ENCODE measurements at places on chromosomes 2 and 18.

GRCh38 chr2:211127501-211127900 is 571.1 kb downstream of the CPS1 start:
- no peak for DNase-seq

DNA sequence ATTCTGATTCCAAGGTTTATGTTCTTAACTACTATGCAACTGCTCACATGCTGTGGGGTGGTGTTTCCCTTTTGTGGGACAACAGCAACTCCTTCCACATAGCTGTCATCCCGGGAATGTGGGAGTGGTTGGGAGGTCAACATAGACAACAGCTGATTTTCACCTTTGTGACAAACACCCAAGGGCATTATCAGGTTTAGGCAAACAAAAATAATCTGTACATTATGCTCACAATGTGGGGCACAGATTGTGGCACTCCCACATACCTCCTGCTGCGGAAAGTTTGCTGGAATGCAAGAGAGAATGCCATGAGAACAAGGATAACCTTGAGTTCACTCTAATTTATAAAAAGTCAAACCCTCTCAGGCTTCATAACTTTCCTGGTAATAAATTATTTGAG is 582.6 kb downstream of the CNTNAP5 start:
- no peak for DNase-seq

DNA sequence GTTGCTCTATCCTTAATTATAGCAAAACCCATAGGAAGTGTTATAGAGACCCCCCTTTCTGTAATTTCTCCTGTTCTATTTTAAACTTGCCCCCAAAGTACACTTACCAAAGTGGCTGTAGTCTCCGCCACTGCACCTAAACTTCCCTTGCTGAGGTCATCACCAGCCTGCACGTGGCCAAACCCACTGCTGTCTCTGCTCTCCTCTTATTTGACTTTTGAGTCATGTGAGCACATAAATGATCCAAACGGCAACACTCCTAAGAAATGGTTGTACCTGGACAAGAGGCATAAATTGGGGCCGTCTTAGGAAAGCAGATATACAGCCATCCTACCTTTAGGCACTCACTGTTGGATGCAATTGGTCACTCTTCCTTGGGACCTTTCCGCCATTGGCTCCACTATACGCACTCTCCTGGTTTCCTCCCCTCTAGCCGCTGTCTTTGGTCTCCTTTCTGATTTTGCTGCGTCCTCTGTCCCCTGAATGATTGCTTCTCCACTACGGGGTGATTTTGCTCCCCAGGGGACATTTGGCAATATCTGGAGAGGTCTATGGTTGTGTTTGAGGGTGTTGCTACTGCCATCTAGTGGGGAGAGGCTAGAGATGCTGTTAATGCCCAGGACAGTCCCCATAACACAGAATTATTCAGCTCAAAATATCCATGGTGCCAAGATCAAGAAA is 19.2 kb upstream of the IL36G start:
- peak; percentile 34 for DNase-seq

GRCh38 chr2:217091531-217091930 is 231.7 kb upstream of the TNP1 start:
- no peak for DNase-seq

- no peak for DNase-seq
Measured at GRCh38 chr2:30106543-30106942, 40.3 kb upstream of the YPEL5 start.

- no peak for DNase-seq
Measured at GRCh38 chr18:37465958-37466357, 99.6 kb downstream of the CELF4 start.

- DNase-seq, result no peak
Measured at GRCh38 chr2:211928201-211928600, 610.4 kb downstream of the ERBB4 start.

- no peak for DNase-seq
Measured at GRCh38 chr2:174025271-174026121, 60.3 kb upstream of the SP3 start.

GRCh38 chr18:33830213-33830612 is 252.2 kb downstream of the ASXL3 start:
- no peak for DNase-seq

- DNase-seq, result no peak
Measured at GRCh38 chr2:169590804-169591203, 6.7 kb downstream of the PPIG start.

DNA sequence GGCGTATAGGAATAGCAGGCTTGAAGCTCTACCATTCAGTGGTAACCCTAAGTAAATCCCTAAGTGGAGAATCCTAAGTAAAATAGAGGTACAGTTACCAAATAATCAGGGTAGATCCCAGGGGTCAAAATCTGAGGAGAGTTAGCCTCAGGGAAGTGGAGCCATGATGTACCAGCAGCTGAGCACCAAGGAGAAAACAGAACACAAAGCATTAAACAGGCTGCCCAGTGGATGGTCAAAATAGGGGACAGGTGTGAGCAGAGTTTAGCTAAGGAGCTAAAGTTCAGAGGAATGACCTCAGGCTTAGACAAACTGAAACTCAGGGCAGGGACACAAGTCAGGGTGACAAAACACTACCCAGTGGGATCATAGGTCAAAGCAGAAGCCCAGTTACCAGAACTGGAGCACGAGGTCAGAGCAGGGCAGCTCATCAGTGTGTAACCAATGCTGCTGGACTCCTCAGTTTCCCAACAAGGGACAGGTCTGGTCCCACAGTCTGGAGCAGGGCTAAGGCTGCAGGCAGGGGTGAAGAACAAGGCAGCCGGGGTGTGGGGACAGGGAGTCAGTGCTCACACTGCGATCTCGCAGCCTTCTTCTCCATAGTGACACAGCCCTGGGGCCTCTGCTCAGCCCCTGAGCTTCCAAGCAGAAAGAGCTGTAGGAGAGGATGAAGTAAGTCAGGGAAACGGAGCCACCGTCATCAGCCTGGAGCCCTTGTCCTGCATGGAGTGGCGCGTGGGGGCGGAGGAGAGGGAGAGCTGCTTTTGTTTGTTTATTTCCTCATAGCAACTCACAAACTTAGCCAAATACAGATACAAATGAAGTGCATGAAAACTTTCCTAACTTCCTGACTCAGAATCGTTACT is 264.0 kb downstream of the MREG start:
- DNase-seq, result no peak

GRCh38 chr2:21754164-21754788 is 630.5 kb downstream of the TDRD15 start:
- no peak for DNase-seq

GRCh38 chr2:179487010-179487731 is 222.5 kb upstream of the SESTD1 start:
- DNase-seq, result no peak

DNA sequence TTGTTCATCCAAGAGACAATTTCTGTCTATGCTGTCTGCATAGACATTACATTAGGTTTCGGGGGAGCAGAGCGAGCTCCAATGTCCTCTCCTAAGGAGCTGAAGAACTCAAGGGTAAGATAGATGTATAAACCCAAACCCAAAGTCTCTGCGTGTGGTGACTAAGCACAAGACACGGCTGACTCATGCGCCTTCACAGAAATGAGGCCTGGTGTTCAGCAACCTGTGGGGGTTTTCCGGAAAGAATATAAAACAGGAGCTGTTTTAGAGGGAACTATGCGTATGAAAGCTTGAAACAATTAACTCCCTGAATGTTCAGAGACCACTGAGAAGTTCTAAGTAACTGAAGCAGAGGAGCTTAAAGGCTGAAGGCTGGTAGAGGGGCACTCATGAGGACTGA is 154.7 kb downstream of the SOX11 start:
- no peak for DNase-seq

DNA sequence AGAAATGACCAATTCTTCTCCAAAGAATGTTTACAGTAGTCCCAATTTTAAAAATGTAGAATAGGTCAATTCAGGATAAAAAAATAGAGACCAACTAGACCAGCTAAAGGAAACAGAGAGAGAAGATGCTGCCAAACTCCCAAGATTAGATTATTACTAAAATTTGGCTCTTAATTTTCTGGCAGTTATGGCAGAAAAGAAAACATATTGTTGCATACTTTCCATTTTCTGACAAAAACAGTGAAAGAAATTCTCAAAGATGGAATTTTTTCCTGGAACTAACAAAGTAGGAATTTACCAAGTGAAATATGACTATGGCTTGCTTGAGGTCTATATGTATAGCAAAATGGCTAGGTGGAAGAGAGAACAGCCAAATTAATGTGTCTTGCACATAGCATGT is 138.3 kb upstream of the STK17B start:
- no peak for DNase-seq

GRCh38 chr2:164112105-164112504 is 376.3 kb upstream of the FIGN start:
- no peak for DNase-seq

Data from activated CD4-positive, alpha-beta T cell treated with anti-CD3 and anti-CD28 coated beads, Interleukin-2, amount 50 U/mL, for 48 hours (primary cell).